Thoracic aorta endothelial cell (primary cell): ENCODE measurements at places on chromosomes 3 and 15. TPM values are rescaled to one million over a fixed set of nuclear protein-coding genes. Genes with fewer than 3 reads are reported as not detected.

Gene SLC28A2
- not detected in 2 replicates for total RNA-seq

Gene EMC7
- total RNA-seq, result 49.2 and 50.3 TPM in 2 replicates

Gene ANKUB1
- total RNA-seq, result not detected in 2 replicates

Gene KNG1
- total RNA-seq, result not detected in 2 replicates
